ENCODE measurements at places on chromosomes 12 and 14.
A peak's percentile ranks its signal among the peaks of the same experiment; 100 is the strongest.

DNA sequence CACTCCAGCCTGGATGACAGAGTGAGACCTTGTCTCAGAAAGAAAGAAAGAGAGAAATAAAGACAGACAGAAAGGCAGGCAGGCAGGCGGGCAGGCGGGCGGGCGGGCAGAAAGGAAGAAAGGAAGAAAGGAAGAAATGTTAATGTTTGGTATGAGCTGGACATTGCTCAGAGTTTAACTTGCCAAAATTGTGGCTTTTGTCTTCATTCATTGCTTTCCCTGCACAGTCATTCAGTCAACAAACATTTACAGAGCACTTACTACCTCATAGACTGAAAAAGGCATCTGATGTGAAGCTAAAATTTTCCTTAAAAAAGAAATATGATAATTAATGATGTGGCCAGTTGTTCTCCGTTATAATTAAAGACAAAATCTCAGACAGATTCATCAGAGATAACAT lies 247.1 kb downstream of the SPTSSA start:
- DNase-seq, result no peak

- DNase-seq, result no peak
These were observed 111.0 kb upstream of the NCOR2 start for GRCh38 chr12:124678421-124678893.

- DNase-seq, result no peak
These were observed 29.7 kb downstream of the A2ML1 start for GRCh38 chr12:8852119-8852518.

DNA sequence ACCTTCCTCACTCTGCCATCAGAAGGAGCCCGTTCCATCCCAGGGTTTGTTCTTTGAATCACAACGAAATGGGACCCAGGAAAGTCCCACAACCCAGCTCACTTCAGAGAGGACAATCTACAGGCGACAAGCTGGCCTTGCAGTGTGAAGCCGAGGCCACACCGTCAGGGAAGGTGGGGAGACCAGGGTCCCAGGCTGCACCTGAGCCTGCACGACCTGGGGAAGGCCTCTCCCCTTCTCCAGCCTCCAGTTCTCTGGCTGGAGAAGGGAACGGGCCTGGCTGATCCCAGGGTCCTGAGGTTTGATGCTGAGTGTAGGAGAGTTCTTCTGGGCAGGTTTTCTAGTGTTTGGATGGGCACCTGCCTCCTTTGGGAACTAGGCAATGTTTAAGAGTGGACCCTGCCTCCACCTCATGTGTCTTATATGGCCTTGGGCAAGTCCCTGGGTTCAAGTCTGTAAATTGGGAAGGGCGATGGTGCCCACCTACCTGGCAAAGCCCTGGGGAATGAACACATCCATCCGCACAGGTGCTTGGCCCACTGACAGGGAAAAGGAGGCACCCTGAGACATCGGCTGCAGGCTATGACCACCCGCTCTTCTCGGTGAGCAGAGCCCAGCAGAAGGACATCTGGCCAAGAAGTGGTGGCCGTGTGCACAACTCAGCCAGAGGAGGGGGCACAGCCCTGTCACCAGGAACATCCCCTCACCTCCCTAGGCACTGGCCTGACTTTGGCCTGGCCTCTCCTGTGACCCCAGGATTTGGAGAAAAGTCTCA lies 77.9 kb upstream of the BCL11B start:
- DNase-seq, result no peak

- no peak for DNase-seq
These were observed 109.1 kb upstream of the MAX start for GRCh38 chr14:65211341-65211987.

GRCh38 chr12:21608196-21608595 lies 3.5 kb upstream of the GYS2 start:
- DNase-seq, result no peak

GRCh38 chr12:80937391-80938238 lies at the start of gene LIN7A:
LIN7A (minus strand) TSS chr12:80937934; CDS start chr12:80937722, 212 bp downstream.
- no peak for DNase-seq

GRCh38 chr12:111256629-111257434 lies 112.1 kb downstream of the PHETA1 start:
- no peak for DNase-seq

GRCh38 chr12:69008520-69008919 lies 75.5 kb upstream of the CPM start:
- no peak for DNase-seq

DNA sequence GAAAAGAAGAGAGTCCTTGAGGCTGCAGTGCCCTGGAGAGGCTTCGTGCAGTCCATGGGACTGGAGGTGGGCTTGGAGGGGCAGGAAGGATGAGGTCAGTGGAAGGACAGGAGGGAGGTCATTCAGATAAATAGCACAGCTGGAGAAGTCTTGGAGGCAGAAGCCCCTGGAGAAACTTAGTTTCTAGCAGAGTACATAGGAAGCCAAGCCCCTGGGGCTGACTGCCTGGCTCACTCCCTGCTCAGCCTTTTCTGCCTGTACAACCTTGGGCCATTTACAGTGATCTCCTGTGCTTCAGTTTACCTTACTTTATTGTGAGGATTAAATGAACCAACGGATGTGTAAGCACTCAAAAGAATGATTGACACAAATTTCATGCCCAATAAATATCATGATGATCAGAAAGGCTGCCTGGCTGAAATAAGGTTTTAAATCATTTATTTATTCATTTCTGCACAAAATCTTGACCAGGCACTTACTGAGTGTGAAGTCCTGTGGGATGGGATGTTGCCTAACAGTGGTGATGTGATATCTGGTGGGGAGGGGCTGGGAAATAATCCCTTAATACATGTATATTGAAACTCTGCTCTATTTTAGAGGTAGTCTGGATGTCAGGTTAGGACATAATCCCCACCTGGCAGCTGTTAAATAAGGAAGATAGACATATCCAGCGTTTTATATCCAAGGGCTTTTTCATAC lies 54.3 kb downstream of the PLEKHG7 start:
- no peak for DNase-seq

GRCh38 chr14:105314287-105315200 lies at the start of gene PACS2:
PACS2 (plus strand) TSS chr14:105314748; CDS start chr14:105314919, 171 bp downstream.
- peak; percentile 99 for DNase-seq

DNA sequence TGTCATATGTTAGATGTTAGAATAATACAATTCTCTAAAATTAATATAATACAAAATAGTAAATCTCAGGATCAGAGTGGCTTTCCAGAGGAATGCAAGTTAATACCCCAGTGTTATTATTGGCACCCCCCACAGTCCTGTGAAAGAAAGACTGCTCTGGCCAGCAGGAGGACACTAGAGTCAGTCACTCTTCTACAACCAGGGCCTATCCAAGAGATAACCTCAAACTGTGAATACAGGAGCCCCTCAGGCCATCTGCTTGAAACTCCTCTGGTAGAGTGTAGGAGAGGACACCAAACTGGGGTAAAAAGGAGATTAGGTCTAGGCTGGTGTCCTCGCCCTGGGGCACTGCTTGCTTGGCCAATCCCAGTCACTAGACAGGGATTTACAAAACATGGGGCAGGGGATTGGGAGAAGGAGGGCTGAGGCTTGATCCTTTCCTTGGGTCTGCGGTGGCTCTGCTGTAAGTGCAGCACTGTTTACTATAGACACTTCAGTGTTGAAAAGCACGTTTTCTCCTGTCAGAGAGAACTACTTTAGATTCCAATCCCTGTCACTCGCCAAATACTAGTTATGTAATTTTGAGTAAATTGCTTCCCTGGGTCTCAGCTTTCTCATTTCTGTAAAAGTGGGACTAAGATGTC lies 44.5 kb upstream of the PTPRR start:
- DNase-seq, result no peak

DNA sequence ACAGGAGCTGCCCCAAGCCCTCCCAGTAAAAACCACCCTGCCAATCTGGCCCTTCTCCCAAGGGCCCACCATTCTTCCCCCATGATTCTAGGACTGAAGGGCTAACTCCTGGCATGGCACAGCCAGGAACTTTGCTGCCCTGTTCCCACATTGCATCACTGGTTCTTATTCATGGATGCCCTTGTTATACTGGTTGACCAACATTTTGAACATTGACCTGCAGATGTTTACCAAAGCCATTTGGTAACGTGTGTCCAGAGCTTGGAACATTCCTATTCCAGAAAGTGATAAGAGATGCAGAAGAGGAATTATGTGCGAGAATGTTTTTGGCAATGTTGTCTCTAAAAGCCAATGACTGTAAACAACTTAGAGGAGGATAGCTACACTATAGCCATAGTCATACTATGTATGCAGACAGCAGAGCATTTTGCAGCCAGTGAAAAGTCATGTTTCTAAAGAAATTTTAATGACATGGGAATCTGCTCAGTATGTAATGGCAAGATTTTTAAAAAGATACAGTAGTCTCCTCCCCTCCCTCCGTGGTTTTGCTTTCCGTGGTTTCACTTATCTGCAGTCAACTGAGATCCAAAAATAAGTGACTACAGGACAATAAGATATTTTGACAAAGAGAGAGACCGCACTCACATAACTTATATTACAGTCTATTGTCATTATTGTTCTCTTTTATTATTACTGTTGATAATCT lies 108.8 kb downstream of the DAAM1 start:
- no peak for DNase-seq

DNA sequence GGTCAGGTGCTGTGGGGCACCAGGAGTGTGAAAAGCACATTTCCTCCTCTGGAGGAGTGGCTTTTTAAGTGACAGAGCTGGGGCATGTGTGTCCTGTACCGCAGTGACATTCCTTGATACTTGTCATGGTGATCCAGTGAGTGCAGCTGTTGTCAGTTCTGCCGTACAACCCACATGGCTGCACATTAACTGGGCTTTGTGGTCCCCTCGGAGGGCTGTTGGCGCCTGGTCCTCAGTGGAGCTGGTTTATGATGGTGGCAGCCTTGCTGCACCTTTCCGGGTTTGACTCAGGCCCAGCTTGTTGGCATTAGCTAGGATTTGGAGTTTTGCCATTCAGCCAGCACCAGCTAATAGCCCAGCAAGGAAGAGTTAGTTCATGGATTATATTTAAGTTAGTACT lies 77.0 kb downstream of the SLC25A47 start:
- no peak for DNase-seq

GRCh38 chr12:130661059-130661458 lies 55.0 kb downstream of the RIMBP2 start:
- DNase-seq, result no peak

DNA sequence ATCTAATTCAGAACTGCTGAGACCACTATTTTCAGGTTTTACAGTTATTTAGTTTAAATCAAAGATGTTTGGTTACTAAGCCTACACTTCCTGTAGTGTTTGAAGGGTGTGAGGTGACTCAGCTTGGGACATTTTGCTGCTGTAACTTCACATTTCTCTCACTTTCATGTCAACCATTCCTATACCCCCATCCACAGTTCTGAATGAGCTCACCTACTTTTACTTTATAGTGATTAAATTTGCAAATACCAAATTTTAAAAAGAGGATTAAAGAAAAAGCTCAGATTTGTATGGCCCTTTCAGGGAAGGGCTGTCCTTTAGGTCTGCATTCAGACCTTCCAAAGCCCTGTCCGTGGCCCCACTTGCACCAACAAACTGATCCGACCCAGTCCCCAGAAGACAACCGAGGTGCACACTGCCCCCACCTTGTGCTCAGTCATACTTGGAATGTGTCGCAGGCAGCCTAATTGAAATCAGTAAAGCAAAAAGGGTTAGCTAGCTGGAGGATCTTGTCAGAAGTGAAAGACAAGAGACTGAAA lies 174.4 kb downstream of the MON2 start:
- peak; percentile 30 for DNase-seq

DNA sequence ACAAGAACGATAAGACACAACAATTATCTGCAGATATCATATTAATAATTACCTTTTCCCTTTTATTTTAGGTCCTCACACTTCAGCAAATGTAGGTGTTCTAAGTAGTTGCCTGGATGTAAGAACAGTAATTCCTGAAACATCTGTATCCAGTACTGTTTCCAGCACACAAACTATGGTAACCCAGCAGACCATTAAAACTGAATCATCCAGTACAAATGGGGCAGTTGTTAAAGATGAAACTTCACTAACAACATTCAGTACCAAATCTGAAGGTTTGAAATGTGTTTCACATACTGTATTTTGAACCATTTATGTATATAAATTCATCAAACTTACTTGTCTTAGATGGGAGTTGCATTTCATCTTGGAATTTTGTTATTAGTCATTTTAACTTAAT lies 31.0 kb downstream of the HCFC2 start:
- no peak for DNase-seq

GRCh38 chr12:11397366-11397765 lies 2.0 kb upstream of the PRB2 start:
- DNase-seq, result no peak

DNA sequence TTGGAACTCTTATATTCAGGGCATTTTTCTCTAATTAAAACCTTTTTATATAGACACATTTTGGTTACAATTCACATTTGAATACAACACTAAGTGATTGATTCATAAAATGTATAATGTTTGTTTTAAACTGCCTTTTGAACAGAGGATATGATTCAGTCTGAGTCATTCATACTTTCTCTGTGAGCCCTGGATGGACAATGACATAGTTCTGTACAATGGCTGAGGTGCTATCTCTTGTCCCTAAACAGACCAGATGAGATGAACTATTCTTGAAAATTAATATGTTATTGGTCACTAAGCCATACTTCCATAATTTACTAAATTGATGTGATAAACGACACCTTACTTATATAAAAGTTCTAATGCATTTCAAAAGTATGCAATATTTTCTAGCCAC lies 199.7 kb upstream of the ATXN7L3B start:
- DNase-seq, result no peak

DNA sequence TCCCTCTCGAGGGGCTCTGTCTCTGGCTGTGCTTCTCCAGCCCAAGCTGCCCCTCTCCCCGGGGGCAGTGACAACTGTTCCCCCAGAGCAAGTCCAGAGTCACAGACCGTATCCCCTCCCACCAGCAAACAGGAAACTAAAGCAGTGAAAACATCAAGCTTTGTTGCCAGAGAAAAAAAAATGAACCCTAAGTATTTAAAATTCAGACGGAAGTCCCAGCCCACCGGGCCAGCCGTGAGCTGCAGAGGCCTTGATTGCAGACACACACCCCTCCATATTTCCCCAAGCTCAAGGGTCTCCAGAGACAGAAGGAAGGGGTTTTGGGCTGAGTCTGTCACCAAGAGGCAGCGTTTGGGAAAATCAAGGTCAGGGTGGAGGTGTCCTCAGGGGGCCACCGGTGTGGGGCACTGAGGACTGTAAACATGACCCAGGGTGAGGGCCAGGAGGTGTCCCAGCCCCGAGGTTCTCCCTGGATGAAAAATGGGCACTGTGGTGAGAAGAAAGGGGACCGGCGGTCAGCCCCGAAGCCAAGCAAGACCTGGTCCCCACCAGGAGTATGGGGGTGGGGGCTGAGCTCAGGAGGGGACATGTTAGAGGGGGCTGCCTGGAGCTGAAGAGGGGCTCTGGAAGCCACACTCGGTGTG lies 7.7 kb downstream of the PHETA1 start:
- DNase-seq, result no peak
